NCI-H1417 treated with DMSO at 0.1 percent for 48 hours (cell line): ENCODE measurements at places on chromosomes 5 and 9.
A peak's percentile ranks its signal among the peaks of the same experiment; 100 is the strongest.

DNA sequence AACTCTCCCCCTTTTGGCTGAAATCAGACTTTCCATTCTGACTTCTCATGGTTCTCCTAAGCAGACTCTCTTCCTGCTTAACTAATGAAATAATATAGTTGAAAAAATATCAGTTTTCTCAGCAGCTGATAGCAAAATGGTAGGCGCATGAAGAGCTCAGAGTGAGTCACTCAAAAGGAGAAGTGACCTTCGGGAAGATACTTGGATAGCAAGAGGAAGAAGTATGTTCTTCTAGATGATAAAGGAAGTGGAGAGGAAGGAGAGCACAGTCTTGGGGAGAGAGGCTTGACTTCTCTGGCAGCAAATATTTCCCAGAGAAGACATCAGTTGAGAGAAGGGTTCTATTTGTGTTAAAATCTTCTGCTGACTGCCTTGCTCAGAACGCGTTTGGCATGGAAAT, 101.5 kb downstream of the TAF11L14 start:
- DNase-seq = no peak

GRCh38 chr9:130579738-130580463, 524 bp downstream of the FUBP3 start:
- DNase-seq = no peak

- no peak for DNase-seq
Measured at GRCh38 chr5:106195679-106196474, 1474.9 kb downstream of the EFNA5 start.

- peak; percentile 6 for DNase-seq
Measured at GRCh38 chr9:72947984-72948465, 4.8 kb downstream of the ALDH1A1 start.

- DNase-seq = no peak
Measured at GRCh38 chr9:1319436-1319835, 269.3 kb downstream of the DMRT2 start.

DNA sequence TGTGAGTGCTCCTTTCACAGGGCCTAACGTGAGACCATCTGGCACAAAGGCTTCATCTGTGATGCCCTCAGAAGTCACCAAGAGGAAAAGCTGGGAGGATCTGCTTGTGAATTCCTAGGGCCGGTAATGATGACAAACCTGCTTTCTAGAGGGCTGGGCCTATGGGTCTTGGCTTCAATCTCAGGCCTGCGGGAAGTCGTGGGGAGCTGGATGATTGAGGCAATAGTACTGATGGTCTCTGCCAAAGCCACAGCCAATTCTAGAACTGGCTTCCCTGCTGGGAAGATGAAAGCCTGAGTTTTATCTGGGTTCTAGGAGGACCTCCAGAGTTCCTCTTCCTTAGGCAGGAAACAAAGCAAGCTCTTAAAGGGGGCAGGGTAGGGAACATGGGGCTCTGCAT, 102.7 kb downstream of the TMEM215 start:
- no peak for DNase-seq

DNA sequence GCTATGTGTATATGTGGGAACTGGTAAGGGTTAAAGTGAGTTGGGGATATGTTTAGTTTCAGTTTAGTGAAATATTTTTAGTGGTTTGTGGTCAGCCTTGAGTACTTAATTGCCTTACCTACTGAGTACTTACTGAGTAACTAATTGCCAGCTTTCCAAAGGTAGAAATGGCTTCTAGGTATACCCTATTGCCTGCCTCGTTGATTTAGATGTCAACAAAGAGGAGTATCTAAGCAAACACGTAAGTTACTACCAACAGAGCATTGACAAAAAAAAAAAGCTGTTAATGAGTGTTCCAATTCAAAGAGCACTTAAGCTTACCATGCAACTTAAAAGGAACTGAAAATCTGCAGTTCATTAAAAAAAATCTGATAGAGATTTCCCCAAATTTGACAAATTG, 8.8 kb downstream of the ATP10B start:
- DNase-seq = no peak

DNA sequence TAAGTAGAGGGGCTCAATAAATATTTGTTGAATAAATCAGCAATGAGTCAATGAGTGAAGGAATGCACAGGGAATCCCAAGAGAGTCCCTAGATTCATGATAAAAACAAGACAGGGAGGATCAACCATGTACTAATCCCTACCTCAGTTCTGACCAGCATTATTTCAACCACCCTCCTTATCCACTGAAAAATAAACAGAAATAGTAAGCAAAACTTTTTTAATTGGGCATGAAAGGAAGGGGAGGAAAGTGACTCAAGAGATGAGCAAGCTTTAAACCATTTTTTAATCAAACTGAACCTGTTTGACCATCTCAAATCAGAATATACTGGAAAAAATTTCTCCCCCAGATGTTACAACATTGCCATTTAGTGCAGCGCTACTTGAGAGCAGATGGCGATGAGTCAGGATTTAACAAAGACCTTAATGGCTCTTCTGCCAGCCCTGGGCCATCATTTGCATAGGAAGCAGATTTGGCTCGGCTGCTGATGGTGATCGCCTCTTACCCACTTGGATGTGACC, 194.8 kb upstream of the SLC30A5 start:
- DNase-seq = no peak

DNA sequence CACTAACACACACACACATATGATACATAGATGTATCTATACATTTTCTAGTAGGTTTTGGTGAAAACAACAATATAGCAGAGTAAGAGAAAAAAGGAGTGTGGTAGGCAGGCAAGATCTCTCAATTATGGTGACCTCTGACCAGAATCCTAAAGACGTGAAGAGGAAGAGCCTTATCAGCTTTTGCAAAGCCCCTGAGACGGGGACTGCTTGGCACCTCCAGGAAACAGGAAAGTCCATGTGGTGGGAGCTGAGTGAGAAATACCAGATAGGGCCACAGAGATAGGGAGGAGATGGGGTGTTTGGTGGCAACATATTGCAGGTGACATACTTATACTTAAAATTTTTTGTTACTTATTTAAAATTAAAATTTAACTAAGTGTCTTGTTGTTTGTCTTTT, 39.9 kb upstream of the CTXN3 start:
- DNase-seq = no peak

- DNase-seq = no peak
Measured at GRCh38 chr5:133797167-133797566, 171.3 kb downstream of the C5orf15 start.

DNA sequence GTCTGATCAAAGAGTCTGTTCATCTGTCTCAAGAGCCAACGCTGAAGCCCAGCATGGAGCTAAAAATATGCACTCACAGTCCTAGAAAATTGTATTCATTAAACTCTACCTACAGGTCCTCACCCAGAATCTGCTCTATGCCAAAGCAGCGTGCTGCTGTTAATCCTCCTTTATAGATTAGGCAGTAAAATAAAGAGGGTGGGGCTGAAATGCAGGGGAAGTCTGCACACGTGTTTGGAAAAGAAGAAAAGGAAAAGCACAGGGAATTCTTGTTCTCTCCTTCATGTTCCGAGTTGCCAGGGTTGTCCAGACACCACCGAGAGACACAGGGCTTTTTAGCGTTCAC, 121.4 kb upstream of the TMEM161B start:
- DNase-seq = no peak

- DNase-seq = no peak
Measured at GRCh38 chr5:158629591-158630312, 470.0 kb downstream of the EBF1 start.

GRCh38 chr5:35227720-35228119, 2.6 kb downstream of the PRLR start:
- DNase-seq = no peak

GRCh38 chr5:151432210-151432609, 15.2 kb upstream of the SLC36A1 start:
- no peak for DNase-seq

DNA sequence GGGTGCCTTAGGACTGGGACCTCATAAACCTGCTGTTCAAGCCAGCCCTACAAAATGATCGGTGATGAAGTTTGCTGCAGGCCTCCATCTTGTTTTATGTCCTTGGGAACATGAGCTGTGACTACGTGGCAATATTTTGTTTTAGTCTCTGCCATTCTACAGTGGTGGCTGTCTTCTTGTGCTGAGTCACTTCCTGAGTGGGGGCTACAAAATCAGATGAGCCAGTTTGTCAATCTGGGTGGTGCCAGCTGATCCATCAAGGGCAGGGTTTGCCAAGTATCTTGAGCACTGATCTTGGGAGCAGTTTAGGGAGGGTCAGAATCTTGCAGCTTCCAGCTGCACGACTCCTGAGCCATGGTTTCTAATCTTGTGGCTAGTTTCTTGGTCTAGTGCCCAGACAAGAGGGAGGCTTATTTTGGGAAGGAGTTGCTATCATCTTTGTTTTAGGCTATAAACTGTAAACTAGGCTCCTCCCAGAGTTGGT, 94.7 kb downstream of the YTHDC2 start:
- no peak for DNase-seq

DNA sequence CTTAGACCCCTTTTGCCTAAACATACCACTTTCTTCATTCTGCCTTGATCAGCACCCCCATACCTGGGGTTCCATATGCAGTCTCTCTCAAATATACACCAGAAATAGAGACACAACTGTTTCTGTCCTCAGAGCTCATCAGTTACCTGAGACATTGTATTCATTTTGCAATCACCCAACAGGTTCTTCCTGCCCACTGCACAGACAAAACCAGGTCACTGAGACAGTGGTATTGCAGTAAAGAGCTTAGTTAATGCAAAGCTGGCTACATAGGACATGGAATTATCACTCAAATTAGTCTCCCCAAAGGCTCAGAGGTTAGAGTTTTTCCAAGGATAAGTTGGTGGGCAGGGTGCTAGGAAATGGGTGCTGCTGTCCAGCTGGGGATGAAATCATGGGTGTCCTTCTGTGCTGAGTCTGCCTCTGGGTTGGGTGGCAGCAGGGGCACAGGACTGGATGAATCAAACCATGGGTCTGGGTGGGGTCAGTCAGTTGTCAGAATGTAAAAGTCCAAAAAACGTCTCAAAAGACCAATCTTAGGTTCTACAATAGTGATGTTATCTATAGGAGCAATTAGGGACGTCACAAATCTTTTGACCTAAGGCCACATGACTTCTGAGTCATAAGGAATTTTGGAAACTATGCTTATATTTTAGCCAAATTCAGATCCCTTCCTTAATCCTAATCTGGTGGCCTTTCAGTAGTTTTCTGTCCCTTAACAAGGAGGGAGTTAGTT, 41.0 kb downstream of the KCNV2 start:
- DNase-seq = no peak

DNA sequence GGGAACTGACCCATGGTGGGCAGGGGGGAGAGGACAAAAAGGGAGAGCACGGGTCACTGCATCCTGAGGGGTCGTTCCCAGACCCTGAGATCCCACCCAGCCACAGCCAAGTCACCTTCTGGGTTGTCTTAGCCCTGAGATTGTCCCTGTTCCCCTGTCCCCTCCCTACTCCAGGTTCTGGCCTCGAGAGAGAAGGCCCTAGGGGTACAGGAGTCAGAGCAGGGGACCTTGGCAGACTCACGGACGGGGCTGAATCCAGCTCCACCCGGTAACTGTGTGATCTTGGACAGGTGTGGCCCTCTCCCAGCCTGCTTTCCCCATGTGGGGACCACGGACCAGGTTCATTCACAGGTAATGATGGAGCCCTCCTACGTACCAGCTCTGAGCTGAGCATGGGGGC, 11.2 kb upstream of the CERCAM start:
- no peak for DNase-seq

GRCh38 chr5:126852091-126852571, 75.2 kb downstream of the LMNB1 start:
- no peak for DNase-seq

GRCh38 chr5:142078221-142078620, 30.4 kb upstream of the NDFIP1 start:
- DNase-seq = no peak

GRCh38 chr9:137256856-137257255, 1.7 kb downstream of the NELFB start:
- no peak for DNase-seq

- DNase-seq = no peak
Measured at GRCh38 chr5:2155556-2155955, 272.8 kb upstream of the IRX4 start.

DNA sequence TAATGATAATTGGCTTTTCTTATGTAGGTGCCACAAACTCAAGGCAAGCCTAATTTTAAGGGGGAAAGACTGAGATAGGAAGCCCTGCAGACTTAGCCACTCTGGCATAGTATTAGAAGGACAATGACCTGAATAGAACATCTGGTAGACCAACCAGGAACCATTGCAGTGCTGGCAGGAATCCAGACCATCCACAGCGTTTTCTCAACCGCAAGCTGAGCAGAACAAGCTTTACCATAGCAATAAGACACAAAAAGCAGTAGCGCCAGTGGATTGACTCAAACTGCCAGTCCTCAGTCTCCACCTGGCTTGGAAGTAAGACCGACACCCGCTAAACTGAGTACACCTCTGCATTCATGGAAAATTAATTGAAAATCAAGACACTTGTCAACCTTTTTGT, 141.3 kb upstream of the LPAR1 start:
- no peak for DNase-seq

DNA sequence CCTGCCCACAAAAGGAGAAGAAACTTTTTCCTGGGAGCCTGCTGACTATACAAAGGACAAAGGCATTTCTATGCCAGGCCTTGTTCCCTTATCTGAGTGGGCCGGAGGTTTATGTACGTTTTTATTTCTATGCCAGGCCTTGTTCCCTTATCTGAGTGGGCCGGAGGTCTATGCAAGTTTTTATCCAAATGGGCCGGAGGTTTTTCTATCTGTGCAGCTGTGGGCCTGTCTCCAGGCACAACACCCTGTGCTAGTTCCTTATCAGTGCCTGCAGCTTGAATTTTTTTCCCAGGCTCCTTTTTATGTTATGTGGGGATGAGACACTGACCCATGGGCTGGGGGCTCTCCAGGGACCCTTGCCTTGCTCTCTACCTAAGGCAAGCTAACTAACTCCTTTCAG, 5.5 kb downstream of the SLC25A2 start:
- DNase-seq = no peak

DNA sequence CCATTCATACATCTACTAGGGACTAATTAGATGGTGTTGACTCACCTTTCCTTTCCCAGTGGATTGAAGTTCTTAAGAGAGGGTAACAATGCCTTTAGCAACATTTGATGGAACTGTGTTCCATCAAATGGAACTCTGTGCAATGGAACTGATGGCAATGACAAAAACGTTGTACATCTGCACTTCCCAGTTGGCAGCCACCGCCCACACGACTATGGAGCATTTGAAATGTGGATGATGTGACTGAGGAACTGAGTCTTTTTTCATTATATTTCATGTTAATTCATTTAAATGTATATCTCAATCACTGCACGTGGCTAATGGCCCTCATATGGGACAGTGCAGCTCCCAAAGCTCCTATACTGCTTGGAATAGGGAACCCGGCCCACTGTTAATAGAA, 39.0 kb upstream of the ICE1 start:
- DNase-seq = no peak
